ENCODE measurements at places on chromosomes 2 and 18.

DNA sequence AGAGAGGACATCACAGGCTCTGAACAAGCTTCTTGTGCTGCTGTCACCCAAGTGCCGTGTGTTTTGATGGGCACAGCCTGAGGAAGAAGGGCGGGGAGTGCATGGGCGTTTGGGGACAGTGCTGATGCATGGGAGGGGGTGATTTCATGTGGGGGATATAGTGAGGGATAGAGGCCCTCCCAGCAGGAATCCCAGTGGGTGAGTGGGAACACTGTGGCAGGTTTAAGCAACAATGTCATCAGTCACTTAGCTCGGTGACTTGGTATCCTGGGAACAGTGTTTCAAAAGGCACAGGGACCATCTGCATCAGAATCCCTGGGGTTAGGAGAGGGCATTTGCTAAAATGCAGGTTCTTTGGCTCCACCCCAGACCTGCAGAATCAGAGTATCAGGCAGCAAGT, 609 bp downstream of the SIGLEC15 start:
- DNase-seq = no peak

- DNase-seq = no peak
These were observed 4.3 kb downstream of the SEPTIN10 start for GRCh38 chr2:109609352-109610024.

GRCh38 chr2:163877316-163877715, 141.5 kb upstream of the FIGN start:
- DNase-seq = no peak

DNA sequence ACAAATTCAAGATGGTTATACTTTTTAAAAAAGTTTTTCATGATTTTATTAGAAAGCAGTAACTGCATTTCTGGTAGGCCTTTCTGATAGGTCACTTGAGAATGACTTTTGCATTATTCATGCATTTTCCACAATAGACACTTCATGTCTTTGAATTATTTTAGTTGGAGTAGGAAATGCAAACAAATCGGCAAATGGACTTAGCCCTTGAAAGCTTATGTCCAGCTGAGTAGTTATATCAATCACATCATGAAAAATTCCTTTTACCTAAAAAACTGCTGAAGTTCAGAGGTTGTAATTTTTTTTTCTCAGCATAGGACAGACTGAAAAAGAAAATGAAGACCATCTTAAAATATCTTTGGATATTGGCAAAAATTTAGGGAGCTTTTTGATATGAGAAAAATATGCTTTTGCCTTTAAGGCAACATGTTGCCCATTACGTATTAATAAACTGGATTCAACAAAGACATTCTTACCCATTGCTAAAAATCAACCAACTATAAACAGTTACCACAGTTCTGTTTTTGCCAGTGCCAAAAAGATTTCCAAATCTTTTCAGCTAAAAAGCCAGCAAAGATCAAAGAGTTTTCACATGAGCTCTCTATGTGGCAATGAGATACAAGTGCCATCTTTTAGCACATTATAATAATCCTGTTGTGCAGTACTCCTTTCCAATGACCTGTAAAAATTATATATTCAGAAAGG, 45.5 kb upstream of the FRZB start:
- DNase-seq = no peak

GRCh38 chr18:44558767-44559166, 121.9 kb upstream of the SETBP1 start:
- no peak for DNase-seq

- no peak for DNase-seq
These were observed 87.9 kb downstream of the NPAS2 start for GRCh38 chr2:100907832-100908231.

GRCh38 chr2:42810971-42811811, 18.8 kb upstream of the HAAO start:
- no peak for DNase-seq

- DNase-seq = no peak
These were observed 219.7 kb upstream of the PKDCC start for GRCh38 chr2:41828052-41828643.

GRCh38 chr2:150491430-150491829, 4.0 kb upstream of the RND3 start:
- DNase-seq = no peak

GRCh38 chr2:41701231-41701630, 346.6 kb upstream of the PKDCC start:
- DNase-seq = no peak

DNA sequence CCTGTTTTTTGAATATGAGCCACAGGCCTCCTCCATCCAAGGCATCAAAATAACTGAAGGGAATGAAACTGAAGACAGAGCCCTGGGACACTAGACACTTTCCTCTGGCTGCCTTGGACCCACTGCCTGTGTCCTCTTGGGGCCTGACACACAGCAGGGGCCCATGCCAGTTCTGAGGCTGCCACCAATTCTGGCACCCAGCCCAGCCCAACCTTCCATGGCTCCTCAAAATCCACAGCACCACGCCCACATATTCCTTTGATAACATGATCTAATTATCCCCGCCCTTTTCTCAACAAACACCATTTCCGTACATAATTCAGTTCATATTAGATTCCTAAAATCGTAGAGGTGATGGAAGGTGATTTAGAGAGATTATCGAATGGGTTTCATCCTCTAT, 64.2 kb downstream of the EMX1 start:
- no peak for DNase-seq

DNA sequence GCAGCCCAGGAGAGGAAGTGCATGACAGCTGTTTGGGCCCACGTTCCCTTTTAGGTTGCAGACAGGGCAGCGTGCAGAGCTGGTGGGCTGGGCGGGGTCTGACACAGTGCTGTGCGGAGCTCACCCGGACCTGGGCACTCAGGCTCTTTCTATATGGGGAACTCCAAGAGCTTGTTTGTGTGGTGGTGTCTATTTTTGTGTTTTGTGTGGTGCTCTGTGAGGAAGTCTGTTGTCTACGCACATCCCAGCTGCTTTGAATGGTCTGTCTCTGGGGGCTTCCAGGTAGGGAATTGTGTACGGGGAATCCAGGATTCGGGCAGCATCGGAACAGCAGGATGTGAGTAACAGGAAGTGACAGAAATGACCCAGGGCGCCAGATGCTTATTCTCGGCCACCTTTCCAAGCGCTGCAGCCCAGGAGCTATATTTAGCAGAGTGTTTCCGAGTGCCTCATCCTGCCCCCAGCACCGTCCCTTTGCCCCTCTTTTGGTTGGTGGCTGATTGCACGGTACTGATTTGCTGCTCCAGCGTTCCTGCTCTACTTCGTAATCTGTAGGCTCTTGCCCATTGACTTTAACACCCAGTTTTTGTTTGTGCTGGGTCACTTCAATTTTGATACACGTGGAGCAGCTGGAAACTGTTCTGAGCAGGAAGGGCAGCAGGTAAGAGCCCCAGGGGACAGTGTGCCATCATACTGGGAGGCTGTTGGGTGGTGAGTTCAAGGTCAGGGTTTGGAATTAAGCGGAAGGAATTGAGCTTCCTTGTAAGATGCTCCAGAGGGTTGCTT, 64.7 kb downstream of the DGKD start:
- no peak for DNase-seq

GRCh38 chr18:22155584-22155983, 13.8 kb upstream of the GATA6 start:
- no peak for DNase-seq

GRCh38 chr2:129877795-129878775, 101.4 kb upstream of the RAB6C start:
- DNase-seq = no peak

DNA sequence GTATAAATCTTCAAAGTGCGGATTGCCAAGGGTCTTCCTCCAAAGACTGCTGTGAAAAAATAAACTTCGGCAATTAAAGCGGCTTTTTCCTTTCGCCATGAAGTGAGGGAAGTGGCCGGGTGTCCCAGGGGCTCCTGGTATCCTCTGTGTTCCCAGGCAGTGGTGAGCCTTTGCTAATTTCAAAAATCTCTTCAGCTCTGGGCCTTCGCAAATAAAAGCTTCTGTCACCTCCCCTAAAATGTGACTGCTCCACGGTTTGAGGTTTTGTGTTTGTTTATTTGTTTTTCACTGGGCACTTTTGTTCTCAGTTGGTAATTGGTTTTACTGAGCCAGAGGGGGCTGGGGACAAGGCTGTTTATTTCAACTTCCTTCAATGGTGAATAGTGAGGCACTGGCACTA, 270.1 kb upstream of the POU3F3 start:
- DNase-seq = no peak

DNA sequence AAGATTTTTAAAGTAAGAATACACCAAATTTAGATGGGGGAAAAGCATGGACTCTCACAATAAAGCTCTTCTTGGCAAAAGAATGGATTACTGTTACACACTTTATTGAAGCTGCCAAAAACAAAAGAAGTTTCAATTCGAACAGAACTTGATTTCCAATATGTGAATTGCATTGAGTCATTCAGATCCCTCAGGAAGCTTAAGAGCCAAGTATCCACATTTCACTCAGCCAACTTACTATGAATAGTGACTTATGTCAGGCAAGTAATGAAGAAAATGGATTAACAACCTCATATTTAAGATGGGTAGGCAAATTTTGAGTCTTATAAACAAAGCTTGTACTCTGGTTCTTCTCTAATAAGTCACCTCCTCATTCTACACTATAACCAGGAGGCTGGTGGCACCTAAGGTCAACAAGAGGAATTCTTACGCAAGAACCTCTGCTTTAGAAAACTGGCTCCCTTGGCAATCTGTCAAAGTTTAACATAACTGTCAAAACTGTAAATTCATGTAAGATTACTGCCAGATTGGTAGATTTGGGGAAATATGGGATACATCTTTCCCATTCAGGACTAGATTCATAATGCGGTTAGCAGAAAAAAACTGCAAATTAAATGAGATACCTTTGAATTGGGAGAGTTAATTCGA, 6.0 kb downstream of the HADHA start:
- no peak for DNase-seq

DNA sequence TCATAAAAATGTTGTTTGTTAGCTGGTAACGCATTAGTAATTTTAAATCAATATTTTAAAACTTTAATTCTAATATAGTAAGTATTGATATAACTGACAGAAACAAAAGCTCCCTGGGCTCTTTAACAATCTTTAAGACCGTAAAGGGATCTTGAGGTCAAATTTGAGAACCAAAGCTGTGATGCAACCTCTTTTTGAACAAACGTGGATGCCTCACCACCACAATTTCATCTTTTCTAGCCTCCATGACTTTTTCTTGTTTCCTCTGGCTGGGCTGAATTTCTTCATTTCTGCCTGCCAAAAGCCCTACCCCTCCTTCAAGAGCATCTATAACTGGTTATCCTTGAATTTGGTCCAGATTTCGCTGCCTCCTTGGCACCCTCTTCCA, 563 bp upstream of the POLE4 start:
- no peak for DNase-seq

- DNase-seq = no peak
These were observed 142.7 kb downstream of the SCG2 start for GRCh38 chr2:223459328-223459939.
